ENCODE measurements at places on chromosomes 13 and 19. TPM values are rescaled to one million over a fixed set of nuclear protein-coding genes. Genes with fewer than 3 reads are reported as not detected.
A peak's percentile ranks its signal among the peaks of the same experiment; 100 is the strongest.

DNA sequence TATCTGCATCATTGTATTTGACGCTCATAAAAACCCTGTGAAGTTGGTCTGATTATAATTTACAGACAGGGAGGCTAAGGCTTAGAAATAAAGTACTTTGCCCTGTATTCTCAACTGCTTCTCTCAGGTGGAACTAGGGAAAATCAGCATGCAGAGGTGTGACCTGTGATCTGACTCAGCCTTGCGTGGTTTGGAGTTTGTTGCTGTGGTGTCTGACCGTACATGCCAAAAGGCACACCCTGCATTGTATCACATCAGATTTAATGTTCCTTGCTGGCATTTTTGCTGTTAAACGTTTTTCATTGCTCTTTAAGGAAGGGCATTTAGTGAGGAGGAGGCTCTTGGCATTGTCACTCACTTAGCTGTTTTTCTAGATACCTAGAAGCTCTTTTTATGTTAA, 58.8 kb upstream of the C1QTNF9B start:
- DNase-seq, result peak; percentile 64
- H3K27me3 ChIP-seq, result no peaks in the 10 kb centered on the region
- H3K4me3 ChIP-seq, result no peak overlapping the region

DNA sequence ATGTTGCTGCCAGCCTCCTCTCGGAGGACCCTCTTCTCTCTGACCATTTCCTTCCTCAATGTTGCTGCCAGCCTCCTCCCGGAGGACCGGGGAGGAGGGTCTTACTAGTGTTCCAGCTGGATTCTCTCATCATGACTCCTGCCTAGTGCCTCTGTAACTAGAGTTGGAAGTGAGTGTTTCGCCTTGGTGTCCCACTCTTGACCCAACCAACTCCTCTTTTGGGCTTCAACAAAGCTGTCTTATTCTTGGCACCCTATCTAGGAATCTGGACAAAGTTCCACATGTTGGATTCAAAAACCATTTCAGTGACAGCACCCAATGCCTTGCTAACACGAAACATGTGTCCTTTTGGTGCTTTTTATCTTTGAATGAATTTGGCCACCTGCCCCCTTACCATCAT, 165.4 kb downstream of the GPC5 start:
- no peaks in the 10 kb centered on the region for H3K4me1 ChIP-seq
- H3K27me3 ChIP-seq, result no peaks in the 10 kb centered on the region
- H3K36me3 ChIP-seq, result no peaks in the 10 kb centered on the region
- H3K27ac ChIP-seq, result no peak overlapping the region

DNA sequence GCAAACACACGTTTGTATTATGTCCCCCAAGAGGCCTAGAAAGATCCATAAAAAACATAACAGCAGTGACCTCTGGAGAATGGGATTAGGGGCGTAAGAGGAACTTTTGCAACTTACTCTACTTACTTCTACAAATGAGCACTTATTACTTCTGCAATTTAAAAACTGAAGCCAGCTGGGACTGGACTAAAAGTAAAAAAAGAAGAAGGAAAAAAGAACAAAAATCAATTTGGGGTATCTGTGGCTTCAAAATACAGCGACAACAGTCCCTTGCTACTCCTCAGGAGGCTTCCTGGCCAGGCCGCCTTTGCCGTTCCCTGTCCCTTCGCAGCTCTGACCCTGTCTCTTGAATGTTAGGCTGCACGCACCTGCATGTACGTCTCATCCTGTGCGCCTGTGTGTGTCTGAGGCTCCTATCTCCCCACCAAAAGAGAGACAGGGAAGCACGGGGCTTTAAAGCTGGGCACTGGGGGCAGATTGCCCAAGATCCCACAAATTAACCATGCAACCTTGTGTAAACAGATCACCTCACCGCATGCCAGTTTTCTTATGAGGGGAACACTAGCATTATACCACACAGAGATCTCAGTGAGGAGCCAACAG, 12.1 kb upstream of the FKRP start:
- no peaks in the 10 kb centered on the region for H3K36me3 ChIP-seq
- no peak overlapping the region for H3K27ac ChIP-seq
- peak; percentile 34 for DNase-seq
- H3K4me3 ChIP-seq, result no peak overlapping the region
- H3K4me1 ChIP-seq, result no peaks in the 10 kb centered on the region

DNA sequence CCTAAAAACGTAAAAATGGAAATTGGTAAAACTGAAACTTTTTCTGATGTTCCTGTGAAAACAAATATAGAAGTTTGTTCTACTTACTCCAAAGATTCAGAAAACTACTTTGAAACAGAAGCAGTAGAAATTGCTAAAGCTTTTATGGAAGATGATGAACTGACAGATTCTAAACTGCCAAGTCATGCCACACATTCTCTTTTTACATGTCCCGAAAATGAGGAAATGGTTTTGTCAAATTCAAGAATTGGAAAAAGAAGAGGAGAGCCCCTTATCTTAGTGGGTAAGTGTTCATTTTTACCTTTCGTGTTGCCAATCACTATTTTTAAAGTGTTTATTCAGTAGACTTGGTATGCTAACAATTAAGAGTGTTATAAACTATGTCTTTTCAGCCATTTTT, 25.6 kb downstream of the BRCA2 start:
- H3K27ac ChIP-seq, result no peak overlapping the region
- no peaks in the 10 kb centered on the region for H3K36me3 ChIP-seq
- no peaks in the 10 kb centered on the region for H3K4me1 ChIP-seq
- H3K4me3 ChIP-seq, result no peak overlapping the region
- DNase-seq, result no peak

GRCh38 chr13:74973935-74974879, 507.8 kb downstream of the TBC1D4 start:
- no peaks in the 10 kb centered on the region for H3K36me3 ChIP-seq
- H3K4me1 ChIP-seq, result no peaks in the 10 kb centered on the region
- no peaks in the 10 kb centered on the region for H3K27me3 ChIP-seq
- H3K4me3 ChIP-seq, result no peak overlapping the region
- no peak for DNase-seq

The BEST2 gene
- total RNA-seq, result 40.6 TPM

Measured in Peyer's patch (tissue), 4 donors.